ENCODE measurements at places on chromosomes 4 and X. TPM values are rescaled to one million over a fixed set of nuclear protein-coding genes. Genes with fewer than 3 reads are reported as not detected.

Gene ARHGAP36
- not detected for total RNA-seq

Gene PAGE5
- not detected for total RNA-seq

Gene GPR173
- total RNA-seq, result 2.8 TPM

Gene DACH2
- not detected for total RNA-seq

Gene CSAG2
- total RNA-seq, result not detected

Gene ADH1A
- total RNA-seq, result not detected

Gene PCDH7
- total RNA-seq, result not detected

Gene DTHD1
- not detected for total RNA-seq

Gene FATE1
- total RNA-seq, result not detected

Gene PAGE4
- total RNA-seq, result not detected

Gene DNAAF6
- total RNA-seq, result not detected

Gene PAK3
- 0.13 TPM for total RNA-seq

Gene SRPX2
- 28.4 TPM for total RNA-seq

Gene CT45A3
- not detected for total RNA-seq

Gene STAG2
- total RNA-seq, result 123 TPM

Gene SAGE1
- not detected for total RNA-seq

Gene SLITRK4
- total RNA-seq, result under 0.01 TPM

Gene WDFY3
- total RNA-seq, result 89.0 TPM

Gene MAGEC2
- total RNA-seq, result not detected

Gene LGI2
- total RNA-seq, result 1.4 TPM

Gene SPANXB1
- not detected for total RNA-seq

Gene CCNA2
- 26.4 TPM for total RNA-seq

Gene TEX13B
- total RNA-seq, result not detected

Gene MAGEA8
- total RNA-seq, result not detected

Gene YTHDC1
- 43.0 TPM for total RNA-seq

Gene TMEM150C
- total RNA-seq, result 5.4 TPM

Gene KIT
- 3.6 TPM for total RNA-seq

Gene FGD1
- total RNA-seq, result 9.0 TPM

Gene NIPAL1
- 0.26 TPM for total RNA-seq

Gene GABRG1
- not detected for total RNA-seq

Gene RBM46
- total RNA-seq, result under 0.01 TPM

Gene PRRG1
- 20.5 TPM for total RNA-seq

Gene CFAP99
- under 0.01 TPM for total RNA-seq

Gene ERAS
- not detected for total RNA-seq

Gene ACOX3
- 31.5 TPM for total RNA-seq

Gene ARAP2
- 7.3 TPM for total RNA-seq

Gene NEXMIF
- 0.32 TPM for total RNA-seq

Gene CYSLTR1
- 0.39 TPM for total RNA-seq

Gene FAM114A1
- total RNA-seq, result 387 TPM

Gene BEND4
- 0.11 TPM for total RNA-seq

All from articular chondrocyte of knee joint (primary cell).